ENCODE measurements at places on chromosomes 12 and 14. TPM values are rescaled to one million over a fixed set of nuclear protein-coding genes. Genes with fewer than 3 reads are reported as not detected.

SDSL gene
- not detected for total RNA-seq

ABCD2 gene
- 4.0 TPM for total RNA-seq

TAS2R10 gene
- total RNA-seq, result not detected

CLEC1A gene
- not detected for total RNA-seq

SPTB gene
- total RNA-seq, result 0.27 TPM

NELL2 gene
- 99.7 TPM for total RNA-seq

DNA sequence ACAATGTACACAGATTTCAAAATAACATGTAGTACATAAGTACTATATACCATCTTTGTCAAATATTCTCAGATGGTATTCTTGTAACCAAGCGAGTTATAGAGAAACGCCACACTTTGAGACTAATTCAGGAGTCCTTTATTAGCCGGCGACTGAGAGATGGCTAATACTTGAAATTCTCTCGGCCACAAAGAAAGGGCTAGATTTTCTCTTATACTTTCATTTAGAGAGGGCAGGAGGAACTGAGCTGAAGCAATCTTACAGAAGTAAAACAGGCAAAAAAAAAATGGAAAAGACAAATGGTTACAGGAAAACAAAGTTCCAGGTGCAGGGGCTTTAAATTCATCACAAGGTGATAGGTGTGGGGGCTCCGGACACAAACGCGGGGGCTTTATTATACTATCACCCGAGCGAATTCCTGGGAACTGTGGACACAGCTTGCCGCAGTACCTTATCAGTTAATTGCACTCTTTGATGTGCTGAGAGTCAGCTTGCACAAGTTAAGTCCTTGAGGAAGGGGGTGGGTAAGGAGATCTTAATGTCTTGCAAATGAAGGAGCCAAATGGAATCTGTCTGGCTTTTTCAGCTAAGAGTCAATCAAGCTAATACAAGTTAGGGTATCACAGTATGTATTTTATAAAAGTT is 382.3 kb downstream of the KCNH5 start:
- no peaks in the 10 kb centered on the region for H3K4me1 ChIP-seq
- no peaks in the 10 kb centered on the region for H3K27me3 ChIP-seq
- no peaks in the 10 kb centered on the region for H3K36me3 ChIP-seq
- no peak for DNase-seq
- no peak overlapping the region for H3K4me3 ChIP-seq

DNA sequence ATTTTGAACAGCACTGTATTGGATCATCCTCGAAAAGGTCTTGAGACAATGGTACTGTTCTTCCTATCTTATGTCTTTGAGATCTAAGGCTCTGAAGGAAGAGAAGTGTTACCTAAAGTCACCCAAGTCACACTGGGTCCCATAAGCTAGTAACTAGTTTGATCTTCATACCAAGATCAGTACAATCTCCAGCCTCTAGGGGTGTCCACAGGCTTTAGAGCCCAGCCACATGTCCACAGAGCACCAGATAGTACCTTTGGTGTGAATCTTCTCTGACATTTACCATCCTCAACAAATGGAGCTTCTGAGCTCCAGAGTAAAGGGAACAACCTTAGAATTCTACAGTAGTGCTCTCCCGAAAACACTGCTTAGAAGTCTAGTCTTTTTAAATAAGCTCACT is 78.7 kb downstream of the KSR2 start:
- no peak overlapping the region for H3K4me3 ChIP-seq
- H3K4me1 ChIP-seq, result no peaks in the 10 kb centered on the region
- H3K36me3 ChIP-seq, result no peaks in the 10 kb centered on the region
- H3K27ac ChIP-seq, result no peak overlapping the region
- peaks cover 3% of the 10 kb centered on the region for H3K27me3 ChIP-seq

DNA sequence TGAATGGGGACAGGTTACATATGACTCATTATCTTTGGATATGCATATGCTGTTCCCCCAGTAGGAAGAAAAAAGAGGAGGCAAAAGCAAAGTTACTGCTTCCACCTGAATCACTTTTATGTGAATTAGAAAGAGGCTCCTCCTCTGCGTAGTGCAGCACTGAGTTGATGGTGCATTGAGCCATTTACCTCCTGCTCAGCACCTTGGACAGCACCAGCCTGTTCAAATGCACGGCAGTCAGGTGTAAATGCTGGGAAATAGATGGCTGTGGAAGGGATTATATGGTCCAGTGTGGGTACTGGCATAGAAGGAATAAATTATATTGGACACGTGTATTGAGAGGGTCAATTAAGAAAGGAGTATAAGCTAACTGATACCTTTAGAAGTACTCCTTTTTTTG is 541.9 kb upstream of the SEL1L start:
- no peaks in the 10 kb centered on the region for H3K27me3 ChIP-seq
- DNase-seq, result peak; percentile 28
- no peak overlapping the region for H3K4me3 ChIP-seq
- no peaks in the 10 kb centered on the region for H3K4me1 ChIP-seq
- H3K27ac ChIP-seq, result no peak overlapping the region
- H3K36me3 ChIP-seq, result no peaks in the 10 kb centered on the region

- H3K4me1 ChIP-seq, result peaks cover 11% of the 10 kb centered on the region
- H3K36me3 ChIP-seq, result no peaks in the 10 kb centered on the region
- H3K4me3 ChIP-seq, result no peak overlapping the region
- DNase-seq, result no peak
Observed at GRCh38 chr12:54879579-54879978, 25.3 kb downstream of the MUCL1 start.

GRCh38 chr12:107328442-107329133 is 235.2 kb upstream of the CRY1 start:
- peak overlapping the region; percentile 89 for H3K27ac ChIP-seq
- peak; percentile 73 for DNase-seq
- no peaks in the 10 kb centered on the region for H3K27me3 ChIP-seq

- H3K4me1 ChIP-seq, result peaks cover 32% of the 10 kb centered on the region
- no peak overlapping the region for H3K4me3 ChIP-seq
- no peak for DNase-seq
- no peaks in the 10 kb centered on the region for H3K36me3 ChIP-seq
- no peaks in the 10 kb centered on the region for H3K27me3 ChIP-seq
- no peak overlapping the region for H3K27ac ChIP-seq
Observed at GRCh38 chr14:89651805-89652204, 234.8 kb upstream of the FOXN3 start.

GRCh38 chr12:95763809-95764253 is 26.7 kb downstream of the NTN4 start:
- no peaks in the 10 kb centered on the region for H3K4me1 ChIP-seq
- no peak overlapping the region for H3K27ac ChIP-seq
- peaks cover 18% of the 10 kb centered on the region for H3K27me3 ChIP-seq
- peak; percentile 7 for DNase-seq
- no peaks in the 10 kb centered on the region for H3K36me3 ChIP-seq
- H3K4me3 ChIP-seq, result no peak overlapping the region

GRCh38 chr12:1594006-1594260 is 448 bp downstream of the FBXL14 start:
- H3K4me3 ChIP-seq, result peak overlapping the region; percentile 95
- H3K36me3 ChIP-seq, result peaks cover 27% of the 10 kb centered on the region
- no peaks in the 10 kb centered on the region for H3K27me3 ChIP-seq
- H3K4me1 ChIP-seq, result peaks cover 31% of the 10 kb centered on the region
- no peak for DNase-seq
- H3K27ac ChIP-seq, result no peak overlapping the region

DNA sequence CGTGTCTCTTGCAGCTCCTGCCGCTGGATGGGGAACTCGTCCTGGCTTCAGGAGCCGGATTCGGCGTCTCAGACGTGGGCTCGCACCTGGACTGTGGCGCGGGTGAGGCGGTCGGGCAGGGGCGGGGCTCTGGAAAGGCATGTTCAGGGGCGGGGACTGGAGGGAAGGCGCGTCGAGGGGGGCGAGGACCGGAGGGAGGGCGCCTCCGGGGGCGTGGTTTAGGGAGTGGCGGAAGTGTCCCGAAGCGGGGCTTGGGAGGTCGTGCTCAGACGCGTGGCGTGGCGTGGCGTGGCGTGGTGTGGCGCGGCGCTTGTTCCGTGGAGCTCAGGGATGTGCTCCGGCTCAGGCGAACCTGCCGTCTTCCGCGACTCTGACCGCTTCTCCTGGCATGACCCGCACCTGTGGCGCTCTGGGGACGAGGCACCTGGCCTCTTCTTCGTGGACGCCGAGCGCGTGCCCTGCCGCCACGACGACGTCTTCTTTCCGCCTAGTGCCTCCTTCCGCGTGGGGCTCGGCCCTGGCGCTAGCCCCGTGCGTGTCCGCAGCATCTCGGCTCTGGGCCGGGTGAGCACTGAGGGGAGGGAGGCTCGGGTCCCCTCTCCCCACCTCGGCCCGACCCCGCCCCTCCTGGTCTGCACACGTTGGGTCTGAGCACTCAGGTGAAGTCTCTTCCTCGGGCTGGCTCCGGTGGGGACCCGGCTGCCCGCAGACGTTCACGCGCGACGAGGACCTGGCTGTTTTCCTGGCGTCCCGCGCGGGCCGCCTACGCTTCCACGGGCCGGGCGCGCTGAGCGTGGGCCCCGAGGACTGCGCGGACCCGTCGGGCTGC is 6.2 kb downstream of the AMN start:
- no peaks in the 10 kb centered on the region for H3K36me3 ChIP-seq
- H3K4me1 ChIP-seq, result peaks cover 7% of the 10 kb centered on the region
- peak overlapping the region; percentile 57 for H3K4me3 ChIP-seq
- DNase-seq, result peak; percentile 84
- H3K27me3 ChIP-seq, result peaks cover 26% of the 10 kb centered on the region

DNA sequence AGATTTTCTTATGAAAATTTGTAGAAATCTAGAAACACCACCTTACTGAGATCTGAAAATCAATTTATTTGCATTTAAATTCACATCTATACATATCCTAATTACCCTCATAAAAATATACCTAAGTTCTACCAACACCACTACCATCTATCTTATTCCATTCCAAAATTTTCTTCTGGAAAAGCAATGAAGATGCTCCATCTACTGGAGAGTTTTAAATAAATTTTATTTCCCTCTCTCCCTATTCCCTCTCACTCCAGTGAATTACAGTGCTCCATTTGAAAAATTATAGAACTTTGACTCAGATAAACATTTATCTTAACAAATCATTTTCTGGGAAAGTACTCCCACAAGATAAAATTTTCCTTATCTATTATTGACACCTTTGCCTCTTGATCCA is 2.3 kb upstream of the C14orf39 start:
- H3K27me3 ChIP-seq, result peaks cover 22% of the 10 kb centered on the region
- H3K27ac ChIP-seq, result no peak overlapping the region
- peaks cover 2% of the 10 kb centered on the region for H3K4me1 ChIP-seq
- no peak for DNase-seq

- H3K4me3 ChIP-seq, result no peak overlapping the region
- peaks cover 35% of the 10 kb centered on the region for H3K4me1 ChIP-seq
- H3K27me3 ChIP-seq, result peaks cover 29% of the 10 kb centered on the region
- no peak for DNase-seq
- peaks cover 3% of the 10 kb centered on the region for H3K36me3 ChIP-seq
Observed at GRCh38 chr12:24952389-24952788, 3.5 kb upstream of the BCAT1 start.

DNA sequence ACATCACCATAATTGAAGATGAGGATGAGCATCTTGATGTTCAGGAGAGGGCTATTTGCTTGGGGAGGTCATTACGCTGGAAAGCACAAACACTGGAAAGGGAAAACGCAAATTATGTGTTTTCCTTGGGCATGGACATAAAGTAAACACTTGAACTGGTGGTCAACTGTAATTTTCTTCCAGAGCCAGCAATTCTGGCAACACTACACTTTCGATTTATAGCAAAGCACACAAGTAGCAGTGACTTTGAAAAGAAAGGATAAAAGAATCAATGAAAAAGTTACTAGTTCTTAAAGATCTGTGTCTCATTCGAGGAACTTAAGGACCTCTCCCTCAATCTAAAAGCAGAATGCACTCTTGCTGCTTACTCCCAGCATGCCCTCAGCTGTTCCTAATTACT is 2.2 kb downstream of the CLEC14A start:
- no peaks in the 10 kb centered on the region for H3K36me3 ChIP-seq
- H3K27me3 ChIP-seq, result peaks cover 31% of the 10 kb centered on the region
- H3K4me1 ChIP-seq, result peaks cover 5% of the 10 kb centered on the region
- H3K27ac ChIP-seq, result no peak overlapping the region

DNA sequence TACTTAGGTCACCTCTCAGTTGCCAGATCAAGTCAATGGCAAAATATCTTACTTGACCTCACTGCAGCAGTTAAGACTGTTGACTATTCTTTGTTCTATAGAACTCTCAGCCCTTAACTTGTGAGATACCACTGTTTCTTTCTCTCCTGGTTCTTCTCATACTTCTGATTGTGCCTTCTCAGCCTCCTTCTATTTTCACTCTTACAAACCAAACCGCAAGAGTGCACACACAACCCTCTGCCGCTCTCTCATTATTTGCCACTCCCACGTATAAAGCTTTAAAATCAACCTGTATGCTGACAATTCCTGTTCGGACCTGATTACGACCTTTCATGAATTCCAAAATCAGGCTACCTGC is 4.5 kb downstream of the E2F7 start:
- H3K4me1 ChIP-seq, result peaks cover 5% of the 10 kb centered on the region
- DNase-seq, result no peak
- no peak overlapping the region for H3K27ac ChIP-seq
- peaks cover 12% of the 10 kb centered on the region for H3K36me3 ChIP-seq
- H3K27me3 ChIP-seq, result peaks cover 34% of the 10 kb centered on the region

GRCh38 chr12:32230613-32230993 is 124.0 kb downstream of the BICD1 start:
- H3K4me3 ChIP-seq, result no peak overlapping the region
- no peak overlapping the region for H3K27ac ChIP-seq
- no peak for DNase-seq
- no peaks in the 10 kb centered on the region for H3K27me3 ChIP-seq

DNA sequence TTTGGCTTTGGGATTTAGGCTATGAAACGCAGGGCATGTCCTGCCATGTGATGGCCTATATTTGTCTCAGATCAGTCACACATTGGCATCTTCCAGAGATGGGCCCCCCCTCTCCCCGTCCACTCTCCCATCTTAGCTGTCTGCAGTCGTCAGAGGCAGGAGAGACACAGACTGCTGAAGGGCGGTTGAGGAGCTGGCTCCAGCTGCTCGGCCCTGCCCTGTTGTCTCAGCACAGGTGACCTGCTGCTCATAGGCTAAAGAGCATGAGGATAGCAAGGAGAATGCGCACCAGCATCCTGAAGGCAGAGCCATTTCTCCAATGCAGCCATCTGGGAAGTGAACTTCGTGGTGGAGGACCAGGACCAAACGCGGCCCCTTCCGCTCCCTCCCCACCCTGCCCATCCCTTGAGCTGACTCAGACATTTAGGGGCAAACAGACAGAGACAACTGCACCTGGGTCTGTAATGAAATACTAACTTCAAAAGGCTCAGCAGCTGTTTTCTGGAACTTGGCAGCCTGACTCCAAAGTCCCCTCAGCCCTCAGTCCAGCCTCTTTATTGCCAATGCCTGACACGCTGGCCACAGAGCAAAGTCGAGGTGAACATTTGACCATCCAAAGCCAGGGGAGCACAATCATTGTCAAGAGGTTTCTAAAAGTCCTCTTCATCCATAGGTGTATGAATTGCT is 22.3 kb downstream of the FZD10 start:
- H3K4me3 ChIP-seq, result no peak overlapping the region
- DNase-seq, result no peak
- no peaks in the 10 kb centered on the region for H3K36me3 ChIP-seq
- H3K4me1 ChIP-seq, result no peaks in the 10 kb centered on the region
- peaks cover 7% of the 10 kb centered on the region for H3K27me3 ChIP-seq

- peak overlapping the region; percentile 85 for H3K27ac ChIP-seq
- peaks cover 2% of the 10 kb centered on the region for H3K36me3 ChIP-seq
- no peak for DNase-seq
- H3K4me3 ChIP-seq, result peak overlapping the region; percentile 71
- no peaks in the 10 kb centered on the region for H3K27me3 ChIP-seq
Observed at GRCh38 chr12:106249411-106250135, 1.8 kb upstream of the CKAP4 start.
